Activated CD4-positive, alpha-beta T cell treated with anti-CD3 and anti-CD28 coated beads, Interleukin-10, Interleukin-2, amounts not matched to agents 100 ng/mL and 50 ng/mL, durations not matched to agents 16 hours and 8 hours (primary cell): ENCODE measurements at places on chromosomes 12 and 14.
A peak's percentile ranks its signal among the peaks of the same experiment; 100 is the strongest.

GRCh38 chr14:84361476-84361875 is 1168.5 kb upstream of the FLRT2 start:
- DNase-seq, result no peak

- DNase-seq, result no peak
These were observed 21.4 kb downstream of the ZNF641 start for GRCh38 chr12:48329199-48329939.

- DNase-seq, result peak; percentile 39
These were observed 28.7 kb downstream of the NKX2-8 start for GRCh38 chr14:36553656-36554260.

DNA sequence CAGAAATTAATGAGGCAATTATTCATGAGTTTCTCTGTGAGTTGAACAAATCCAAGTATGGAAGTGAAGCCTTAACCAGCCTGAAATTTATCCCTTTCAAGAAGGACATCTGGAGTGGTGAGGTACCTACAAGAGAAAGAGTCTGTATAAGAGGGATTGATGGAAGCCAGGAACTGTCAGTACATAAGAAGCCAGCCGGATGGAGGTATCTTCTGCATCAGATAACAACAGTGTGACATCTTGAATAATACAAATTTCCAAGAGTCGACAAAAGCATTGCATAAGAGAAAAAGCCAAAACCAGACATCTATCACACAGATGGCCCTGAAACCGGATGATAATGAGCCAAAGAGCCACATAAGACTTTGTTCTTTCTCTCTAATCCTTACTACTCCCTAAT is 781.2 kb downstream of the FLRT2 start:
- DNase-seq, result no peak

DNA sequence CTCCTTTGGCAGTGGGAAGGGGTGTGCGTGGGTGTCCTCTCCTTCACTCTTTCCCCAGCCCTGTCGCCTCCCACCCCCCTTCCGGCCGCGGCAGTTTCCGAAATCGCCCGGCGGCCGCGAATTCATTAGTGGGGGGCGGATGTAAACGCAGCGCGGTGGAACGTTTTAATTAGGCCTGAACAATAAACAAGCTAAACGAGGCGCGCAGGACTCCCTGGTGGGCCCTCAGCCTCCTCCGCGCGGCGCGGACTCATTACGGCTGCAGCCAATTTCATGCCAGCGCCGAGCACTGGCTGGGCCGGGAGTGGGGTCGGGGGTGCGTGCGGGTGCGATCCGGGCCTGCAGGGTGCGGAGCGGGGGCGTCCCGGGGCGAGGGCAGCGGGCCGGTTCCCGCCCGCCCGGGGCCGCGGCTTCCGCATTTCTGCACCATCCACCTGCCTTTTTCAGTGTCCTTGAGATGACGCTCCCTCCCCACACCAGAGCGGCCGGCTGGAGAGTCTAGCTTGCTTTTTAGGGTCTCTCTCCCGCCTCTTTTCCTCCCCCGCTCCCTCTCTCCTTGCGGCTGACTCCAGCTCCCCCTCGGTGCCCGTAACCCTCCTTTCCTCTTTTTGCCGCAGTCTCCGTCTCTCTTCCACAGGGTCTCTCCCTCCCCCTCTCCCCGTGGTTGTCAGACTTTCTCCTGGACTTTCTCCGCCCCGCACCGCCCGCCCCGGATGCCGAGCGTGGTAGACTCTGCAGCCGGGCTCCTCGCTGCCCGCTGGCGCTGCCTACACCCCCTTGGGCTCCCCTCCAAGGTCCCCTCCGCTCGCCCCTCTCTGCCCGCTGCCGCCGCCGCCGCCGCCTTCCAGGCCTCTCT is at the start of gene CISTR:
Gene CISTR, minus strand, starts transcription at position 644 of the 856 bp plus-strand sequence.
- DNase-seq, result no peak
